CD8-positive, alpha-beta memory T cell (primary cell): ENCODE measurements at places on chromosomes 12 and 14. TPM values are rescaled to one million over a fixed set of nuclear protein-coding genes. Genes with fewer than 3 reads are reported as not detected.

The OTX2 gene
- not detected for total RNA-seq

The MSI1 gene
- total RNA-seq = 0.22 TPM

The GRIP1 gene
- total RNA-seq = 1.5 TPM

The SRSF5 gene
- 307 TPM for total RNA-seq

The APOLD1 gene
- total RNA-seq = 2.7 TPM

The RNASE7 gene
- not detected for total RNA-seq

The KRT73 gene
- 0.13 TPM for total RNA-seq

The RACGAP1 gene
- 79.3 TPM for total RNA-seq

- peak; percentile 46 for DNase-seq
Measured at GRCh38 chr14:34872822-34873588, 2.2 kb downstream of the BAZ1A start.

GRCh38 chr14:98886982-98887381 is 385.0 kb downstream of the BCL11B start:
- DNase-seq = no peak

- no peak for DNase-seq
Measured at GRCh38 chr12:40032433-40033241, 73.2 kb downstream of the SLC2A13 start.

GRCh38 chr12:56151672-56152131 is 685 bp upstream of the MYL6B start:
- peak; percentile 52 for DNase-seq

DNA sequence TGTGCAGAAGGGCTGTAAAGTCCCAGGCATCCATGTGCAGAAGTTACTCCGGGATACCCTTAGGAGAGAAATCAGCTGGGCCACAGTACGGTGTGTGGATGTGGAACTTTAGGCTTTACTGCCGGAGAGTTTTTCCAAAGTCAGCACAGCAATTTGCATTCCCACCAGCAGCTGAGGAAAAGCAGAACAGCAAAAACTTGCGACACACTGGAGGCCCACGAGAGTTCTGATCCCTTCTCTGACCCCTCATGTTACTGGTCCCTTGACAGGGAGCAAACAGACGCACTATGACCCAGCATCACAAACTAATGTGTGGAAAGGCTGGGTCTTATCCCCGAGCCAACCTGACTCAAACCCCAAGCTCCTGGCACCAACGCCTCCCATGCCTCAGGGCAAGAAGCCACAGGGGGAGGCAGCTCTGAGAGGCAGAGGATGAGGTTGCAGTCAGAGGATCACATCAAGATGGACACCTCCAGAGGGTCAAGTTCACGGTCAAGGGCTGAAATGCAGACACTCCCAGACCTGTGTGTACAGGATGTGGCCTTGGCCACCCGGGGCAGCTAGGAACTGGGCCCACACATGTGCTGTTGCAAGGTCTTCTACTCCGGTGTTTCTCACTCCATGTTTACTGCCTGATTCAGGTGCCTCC is 38.6 kb downstream of the CCDC88C start:
- DNase-seq = no peak

GRCh38 chr14:35944847-35945246 is 118.7 kb downstream of the BRMS1L start:
- DNase-seq = no peak

DNA sequence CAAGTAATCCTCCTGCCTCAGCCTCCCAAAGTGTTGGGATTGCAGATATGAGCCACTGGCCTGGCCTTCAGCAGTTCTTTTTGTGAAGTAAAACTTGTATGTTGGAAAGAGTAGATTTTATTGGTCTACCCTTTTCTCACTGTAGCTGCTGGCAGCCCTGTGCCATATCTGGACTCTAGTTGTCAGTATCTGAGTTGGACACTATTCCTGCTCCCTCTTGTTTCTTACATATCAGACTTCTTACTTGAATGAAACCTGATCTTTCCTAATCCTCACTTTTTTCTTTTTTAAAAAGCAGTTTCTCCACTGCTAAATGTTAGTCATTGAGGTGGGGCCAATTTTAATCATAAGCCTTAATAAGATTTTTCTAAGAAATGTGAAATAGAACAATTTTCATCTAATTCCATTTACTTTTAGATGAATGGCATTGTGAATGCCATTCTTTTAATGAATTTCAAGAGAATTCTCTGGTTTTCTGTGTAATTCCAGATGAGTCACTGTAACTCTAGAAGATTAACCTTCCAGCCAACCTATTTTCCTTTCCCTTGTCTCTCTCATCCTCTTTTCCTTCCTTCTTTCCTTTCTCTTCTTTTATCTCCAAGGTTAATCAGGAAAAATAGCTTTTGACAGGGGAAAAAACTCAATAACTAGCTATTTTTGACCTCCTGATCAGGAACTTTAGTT is 88.7 kb downstream of the APAF1 start:
- no peak for DNase-seq

GRCh38 chr12:57134949-57135348 is 6.7 kb downstream of the LRP1 start:
- no peak for DNase-seq

- DNase-seq = no peak
Measured at GRCh38 chr12:98856897-98857540, 211.9 kb downstream of the APAF1 start.

- DNase-seq = peak; percentile 61
Measured at GRCh38 chr14:97709552-97709951, 912.4 kb downstream of the VRK1 start.

DNA sequence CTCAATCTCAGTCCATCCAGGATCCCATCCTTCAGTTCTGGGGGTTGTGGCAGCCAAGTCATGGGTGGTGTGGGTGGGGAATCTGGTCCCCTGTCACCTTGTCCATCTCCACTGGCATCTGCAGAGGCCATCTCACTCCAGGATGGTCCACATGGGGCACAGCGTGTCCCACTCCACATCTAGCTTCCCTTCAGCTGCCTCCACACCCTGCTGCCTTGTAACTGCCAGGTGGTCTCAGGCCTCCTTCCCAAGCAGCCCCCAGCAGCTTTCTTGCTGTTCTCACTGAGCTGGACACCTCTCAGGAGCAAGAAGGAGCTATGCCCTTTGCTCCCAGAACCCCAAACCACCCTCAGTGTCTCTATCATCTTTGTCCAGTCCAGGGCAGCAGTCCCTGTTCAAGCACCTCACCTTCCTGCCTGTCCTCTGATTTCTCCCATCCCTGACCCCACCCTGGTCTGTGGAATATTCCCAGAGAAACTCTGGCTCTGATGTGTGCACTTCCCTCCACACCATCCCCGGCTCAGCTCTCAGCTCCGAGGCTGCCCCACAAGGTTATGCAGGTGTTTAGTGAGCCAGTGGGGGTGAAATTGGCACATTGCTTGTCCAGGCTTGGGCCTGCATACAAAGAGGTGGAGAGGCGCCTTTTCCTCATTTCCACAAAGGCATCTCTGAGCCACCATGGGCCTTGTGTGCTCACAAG is 13.7 kb upstream of the DYNC1H1 start:
- no peak for DNase-seq

DNA sequence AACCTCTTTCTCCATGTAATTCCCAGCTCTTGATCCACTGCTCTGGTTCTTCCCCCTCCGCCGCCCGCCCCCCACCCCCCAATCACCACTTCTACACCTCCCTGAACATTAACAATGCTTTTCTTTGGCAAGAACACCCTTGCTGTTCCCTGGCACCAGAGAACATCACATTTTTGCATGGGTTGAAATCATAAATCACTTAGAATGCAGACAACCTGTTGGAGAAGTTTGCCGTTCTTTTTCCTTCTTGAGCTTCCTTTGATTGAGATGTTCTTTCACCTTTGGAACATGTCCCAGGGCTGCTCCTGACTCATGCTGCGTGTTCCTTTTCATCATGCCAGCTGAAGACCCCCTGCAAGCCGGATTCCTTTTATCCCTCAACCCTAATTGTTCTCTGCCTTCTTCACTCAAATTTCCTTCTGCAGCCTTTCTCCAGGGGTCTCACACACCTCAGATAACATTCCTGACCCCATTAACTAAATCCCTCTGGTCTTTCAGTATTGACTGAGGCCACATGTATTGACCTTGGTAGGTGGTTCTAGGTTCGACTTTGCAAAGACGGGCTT is 294.1 kb upstream of the TMPO start:
- no peak for DNase-seq
